ENCODE measurements at places on chromosomes 6 and 20. TPM values are rescaled to one million over a fixed set of nuclear protein-coding genes. Genes with fewer than 3 reads are reported as not detected.
A peak's percentile ranks its signal among the peaks of the same experiment; 100 is the strongest.

The CD24 gene
- total RNA-seq = 276 TPM

DNA sequence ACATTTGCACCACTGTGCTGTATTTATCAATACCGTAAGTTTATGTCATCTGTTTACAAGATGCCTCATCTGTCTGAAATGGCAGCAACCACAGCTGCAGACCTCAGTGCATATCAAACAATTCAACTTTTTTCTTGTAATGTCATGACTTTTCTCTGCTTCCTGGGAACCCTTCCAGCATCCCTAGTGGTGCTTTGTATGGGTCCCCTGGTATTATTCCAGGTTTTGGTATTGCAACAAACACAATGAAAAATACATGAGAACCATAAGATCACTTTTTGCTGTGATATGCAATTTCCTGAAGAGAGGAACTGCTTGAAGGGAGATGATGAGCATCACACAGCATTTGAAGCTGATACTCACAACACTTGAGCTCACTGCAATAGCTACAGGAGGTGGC lies 12.0 kb upstream of the TXNDC5 start:
- DNase-seq = no peak

DNA sequence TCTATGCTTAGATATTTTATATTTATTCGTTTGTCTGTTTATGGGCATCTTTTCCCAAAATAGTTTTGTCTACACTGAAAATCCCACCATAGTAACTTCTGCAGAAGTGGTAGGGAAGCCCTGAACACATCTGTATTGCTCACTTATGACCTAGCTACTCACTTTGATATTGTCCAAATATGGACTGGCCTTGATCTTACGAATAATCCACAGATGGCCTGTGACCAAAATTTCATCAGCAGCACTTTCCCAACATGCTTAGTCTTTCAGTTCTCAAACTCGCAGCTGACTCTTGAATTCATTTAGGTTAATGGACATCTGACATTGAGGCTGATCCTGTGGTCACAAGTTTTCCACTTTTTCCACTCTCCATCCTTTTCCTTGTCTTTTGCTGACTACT lies 80.8 kb upstream of the BEND3 start:
- DNase-seq = no peak

GRCh38 chr6:11598687-11599086 lies 61.1 kb downstream of the TMEM170B start:
- DNase-seq = no peak

- DNase-seq = peak; percentile 16
Observed at GRCh38 chr20:24337069-24337468, 132.4 kb upstream of the SYNDIG1 start.
